ENCODE measurements at places on chromosomes 12 and 14.

DNA sequence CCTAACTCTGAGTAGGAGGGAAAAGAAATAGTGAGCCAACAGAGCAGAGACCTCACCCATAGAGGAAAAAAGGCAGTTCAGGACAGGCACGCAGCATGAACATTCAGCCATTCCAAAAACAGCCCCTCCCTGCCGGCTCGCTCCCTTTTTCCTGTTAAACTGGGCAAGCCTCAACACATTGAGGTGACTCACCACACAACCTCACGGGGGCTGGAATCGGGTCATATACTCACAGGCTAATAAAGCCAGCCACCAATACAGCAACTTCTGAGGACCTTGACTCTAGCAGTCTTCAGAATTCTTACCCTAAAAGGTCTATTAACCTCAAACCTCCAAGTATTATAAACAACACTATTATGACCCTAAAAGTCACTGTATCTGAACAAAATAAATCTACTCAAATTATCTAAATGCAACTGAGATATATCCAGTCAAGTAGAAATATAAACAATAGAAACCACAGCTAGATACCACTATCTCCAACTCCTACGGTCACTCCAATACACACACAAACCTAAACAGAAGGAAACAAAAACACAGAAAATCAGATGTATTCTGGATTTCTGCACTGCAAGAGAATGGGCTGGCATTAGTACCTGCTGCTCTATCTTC lies 6.3 kb downstream of the YBX3 start:
- DNase-seq = peak; percentile 85

DNA sequence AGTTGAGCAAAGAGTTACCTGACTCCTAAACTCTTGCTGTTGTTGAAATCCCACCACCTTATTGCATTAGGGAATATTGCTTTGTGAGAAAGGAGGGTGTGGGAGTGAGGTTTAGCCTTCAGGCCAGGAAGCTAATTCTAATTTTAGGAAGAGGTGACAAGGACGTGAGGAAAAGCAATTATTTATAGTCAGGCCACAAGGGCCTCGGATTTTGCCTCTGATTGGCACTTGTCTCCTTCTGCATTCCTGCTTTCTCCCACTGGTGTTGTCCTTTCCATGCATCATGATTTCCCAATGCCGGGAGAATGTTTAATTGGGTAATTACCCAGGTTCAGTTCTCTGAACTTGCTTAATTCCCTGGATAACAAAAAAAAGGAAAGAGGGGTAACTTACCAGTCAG lies 37.9 kb upstream of the SLC38A2 start:
- DNase-seq = no peak

DNA sequence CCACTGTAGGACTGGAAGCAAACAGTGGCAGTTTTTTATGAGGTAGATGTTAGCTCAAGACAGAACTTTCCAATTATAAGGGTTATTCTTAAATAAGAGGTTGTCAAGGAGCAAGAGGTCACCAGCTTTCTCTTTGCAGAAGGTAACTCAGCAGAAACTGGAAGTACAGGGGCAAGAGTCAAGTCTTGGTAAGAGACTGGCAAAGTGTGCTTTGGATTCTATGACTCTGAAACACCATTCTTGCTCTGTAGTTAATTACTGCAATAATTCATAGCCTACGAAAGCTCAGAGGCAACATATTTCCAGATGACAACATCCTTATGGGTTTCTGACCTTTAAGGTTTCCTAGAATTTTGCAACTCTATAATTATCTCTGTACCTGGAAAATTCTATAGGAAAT lies 51.3 kb downstream of the RMST start:
- DNase-seq = no peak

DNA sequence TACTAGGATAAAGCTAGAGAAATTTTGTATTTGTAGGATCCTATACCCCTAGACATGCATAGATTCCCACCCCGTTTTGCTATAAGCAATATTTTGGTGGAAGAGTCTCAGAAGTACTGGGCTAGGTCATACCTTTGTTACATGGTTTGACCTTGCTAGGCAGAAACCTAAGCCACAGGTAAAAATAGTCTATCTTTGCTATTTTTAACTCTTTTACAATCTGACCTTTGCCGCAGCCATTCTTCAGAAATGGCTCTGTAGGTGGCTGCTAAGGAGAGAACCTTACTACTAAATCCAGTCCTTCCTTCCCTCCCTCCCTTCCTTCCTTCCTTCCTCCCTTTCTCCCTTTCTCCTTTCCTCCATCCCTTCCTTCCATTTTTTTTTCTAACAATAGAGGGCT lies 242.9 kb upstream of the SEL1L start:
- no peak for DNase-seq

DNA sequence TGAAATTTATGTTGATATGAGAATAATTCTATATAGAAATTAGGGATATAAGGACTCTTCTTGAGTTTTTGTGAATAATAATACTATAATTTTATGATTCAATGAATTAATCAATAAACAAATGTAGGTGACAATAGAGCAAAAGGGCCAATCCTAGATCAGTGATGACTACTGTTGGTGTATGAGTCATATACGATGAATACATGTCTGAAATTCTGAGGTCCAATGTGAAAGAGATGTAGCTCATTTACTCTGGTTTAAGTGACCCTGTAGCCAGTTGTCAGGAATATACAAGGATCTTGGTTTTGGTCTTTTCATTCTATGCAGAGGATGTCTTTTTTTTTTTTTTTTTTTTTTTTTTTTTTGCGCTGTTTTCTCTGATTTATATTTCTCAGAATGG lies 72.1 kb upstream of the RTL1 start:
- no peak for DNase-seq

GRCh38 chr14:80664576-80664975 lies 277.0 kb downstream of the CEP128 start:
- DNase-seq = no peak

- no peak for DNase-seq
Observed at GRCh38 chr14:69917287-69917686, 38.1 kb downstream of the SMOC1 start.

DNA sequence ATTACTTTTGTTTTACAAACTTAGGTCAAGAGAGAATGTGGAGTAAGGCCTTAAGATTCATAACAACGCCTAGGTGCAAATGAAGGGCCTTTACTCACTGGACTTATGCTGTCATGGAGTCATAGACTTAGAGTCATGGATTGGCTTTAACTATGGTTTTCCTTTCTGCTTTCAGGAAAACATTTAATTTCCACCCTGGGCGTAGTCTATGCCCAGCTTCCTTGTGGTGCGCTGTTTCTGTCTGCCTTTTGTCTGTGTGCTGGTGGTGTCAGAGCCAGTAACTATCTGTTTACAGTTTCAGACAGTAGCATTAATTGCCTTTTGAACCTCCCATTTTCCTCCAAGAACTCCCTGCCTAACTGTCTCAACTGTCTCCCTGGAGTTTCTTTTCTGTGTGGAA lies 31.8 kb upstream of the COX6A1 start:
- no peak for DNase-seq

GRCh38 chr14:41022932-41023331 lies 583.7 kb upstream of the LRFN5 start:
- no peak for DNase-seq

GRCh38 chr12:15631007-15631715 lies 158.0 kb downstream of the EPS8 start:
- DNase-seq = no peak

GRCh38 chr12:1914114-1914911 lies 4.1 kb downstream of the CACNA2D4 start:
- DNase-seq = no peak

DNA sequence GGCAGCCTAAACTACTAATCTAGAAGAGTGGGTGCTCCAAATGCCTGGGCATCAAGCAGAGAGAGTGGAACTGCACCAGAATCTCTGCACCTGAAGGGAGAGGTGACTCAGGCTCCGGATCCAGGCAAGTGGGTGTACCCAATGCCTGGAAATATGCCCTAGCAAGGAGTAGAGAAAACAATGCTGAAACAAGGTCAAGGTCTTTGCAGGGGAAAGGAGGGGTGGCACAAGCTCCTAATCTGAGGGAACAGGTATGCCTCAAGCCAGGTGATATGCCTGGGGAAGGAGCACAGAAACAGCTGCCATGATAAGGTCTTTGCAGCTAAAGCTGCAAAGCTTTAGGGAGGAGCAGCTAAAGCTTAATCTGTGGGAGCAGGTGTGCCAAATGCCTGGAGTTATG lies 136.0 kb upstream of the KITLG start:
- no peak for DNase-seq

DNA sequence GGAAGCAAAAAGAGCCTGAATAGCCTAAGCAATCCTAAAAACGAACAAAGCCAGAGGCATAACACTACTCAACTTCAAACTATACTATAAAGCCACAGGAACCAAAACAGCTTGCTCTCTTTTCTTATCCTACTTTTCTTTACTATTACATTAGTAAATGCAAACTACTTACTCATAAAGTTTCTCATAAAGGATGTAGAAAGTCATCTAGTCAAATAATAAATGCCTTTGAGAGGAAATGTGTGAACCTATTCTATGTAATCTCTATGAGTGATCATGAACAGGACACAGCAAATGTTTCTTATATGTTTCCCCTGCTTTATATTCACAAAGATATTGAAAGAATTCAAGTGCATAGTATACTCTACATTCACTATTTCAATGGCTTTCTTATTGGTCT lies 176.9 kb upstream of the MDGA2 start:
- DNase-seq = no peak

DNA sequence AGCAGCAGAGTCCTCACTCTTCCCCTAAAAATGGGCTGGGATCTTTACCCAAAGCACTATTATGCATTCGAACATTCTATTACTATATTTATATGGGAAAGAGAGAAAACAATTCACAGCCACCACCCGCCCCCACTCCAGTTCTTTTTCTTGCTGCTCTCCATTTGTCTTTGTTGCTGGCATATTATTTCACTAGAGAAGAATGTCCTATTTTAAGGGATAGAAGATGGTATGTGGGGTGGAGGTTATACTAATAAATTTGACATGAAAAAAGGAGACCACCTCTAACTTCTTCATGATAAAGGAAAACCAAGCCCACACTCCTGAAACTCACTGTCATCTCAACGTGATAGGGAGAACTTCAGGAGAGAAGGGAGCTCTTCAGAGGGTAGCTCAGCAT lies 28.5 kb upstream of the NTF3 start:
- no peak for DNase-seq

DNA sequence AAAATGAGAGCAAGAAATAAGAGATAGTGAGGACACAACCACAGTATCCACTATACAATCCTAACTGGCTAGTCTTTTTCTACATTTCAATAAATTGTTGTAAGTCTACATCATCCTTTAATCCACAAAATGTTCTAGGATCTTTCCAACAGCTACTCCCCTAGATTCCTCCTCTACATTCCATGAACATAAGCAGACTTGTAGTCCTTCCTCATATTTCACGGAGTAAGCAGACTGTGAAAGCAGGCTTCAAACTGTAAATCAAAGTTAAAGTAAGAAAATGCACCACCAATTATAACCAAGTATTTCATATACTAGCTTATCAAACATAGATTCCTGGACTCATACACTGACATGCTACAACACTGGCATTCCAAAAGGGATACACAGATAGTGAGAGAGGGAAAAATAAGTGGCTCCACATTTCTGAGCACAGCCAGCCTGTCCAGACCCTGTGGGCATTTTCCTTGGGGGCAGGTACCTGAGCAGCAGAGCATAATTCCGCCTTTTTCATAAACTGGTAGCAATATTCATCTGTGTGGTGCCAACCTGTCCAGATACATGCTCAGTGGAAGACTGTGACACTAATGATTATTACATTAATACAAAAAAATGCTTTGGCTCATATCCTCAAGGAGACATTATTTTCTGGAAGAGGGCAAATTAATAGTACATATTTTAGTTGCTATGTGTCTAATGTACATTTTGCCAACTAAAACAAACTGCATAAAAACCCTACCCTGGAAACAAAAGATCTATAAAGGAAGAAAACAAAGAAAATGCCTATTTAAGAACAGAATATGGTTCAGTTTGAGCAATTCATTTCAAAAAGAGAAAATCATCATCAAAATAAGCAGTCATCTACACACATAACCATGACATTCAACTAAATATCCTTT lies 113.3 kb upstream of the FSCB start:
- DNase-seq = no peak

DNA sequence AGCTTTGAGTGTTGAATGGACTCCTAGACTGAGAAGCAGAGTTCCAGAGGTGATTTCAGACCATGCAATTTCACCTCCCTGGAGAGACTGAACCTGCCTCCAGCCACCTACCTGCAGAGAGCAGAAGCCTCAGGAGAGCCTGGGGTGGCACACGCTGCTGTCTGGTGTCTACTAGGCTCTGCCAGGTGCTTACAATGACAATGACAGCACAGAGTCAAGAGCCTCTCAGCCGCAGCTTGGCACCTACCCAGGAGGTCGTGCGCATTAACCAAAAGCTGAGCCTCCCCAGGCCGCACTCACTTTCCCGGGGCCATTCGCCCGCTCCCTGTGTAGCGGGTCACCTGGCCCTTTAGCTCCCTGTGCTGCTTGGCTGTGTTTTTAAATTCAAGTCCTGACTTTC lies 63.2 kb downstream of the TESC start:
- no peak for DNase-seq

- no peak for DNase-seq
Observed at GRCh38 chr12:111870216-111870615, 28.2 kb downstream of the MAPKAPK5 start.

DNA sequence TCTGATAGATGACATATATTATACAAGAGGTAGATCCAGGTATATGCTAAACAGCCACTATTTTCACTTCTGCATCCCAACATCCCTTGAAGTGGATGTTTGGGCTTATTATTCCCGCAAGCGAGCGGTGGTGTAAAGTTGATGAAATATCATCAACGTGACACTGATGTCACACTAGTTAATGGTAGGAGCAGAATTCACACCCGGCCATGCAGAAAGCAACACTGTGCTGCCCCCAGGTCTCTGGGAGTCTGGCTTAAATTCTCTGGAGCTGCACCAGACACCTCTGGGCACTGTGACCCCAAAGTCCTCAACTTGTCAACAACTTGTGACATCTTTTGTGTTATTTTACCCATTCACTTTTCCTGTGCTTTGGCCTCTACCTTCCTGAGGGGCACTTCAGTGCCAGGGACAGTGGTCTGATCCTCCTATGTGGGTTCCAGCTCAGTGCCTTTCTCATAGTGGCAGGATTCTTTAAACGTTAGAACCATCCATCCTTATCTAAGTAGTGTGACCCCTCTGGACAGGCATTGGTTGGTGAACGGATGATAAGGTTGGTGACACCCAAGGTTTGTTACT lies 952 bp downstream of the DRAM1 start:
- no peak for DNase-seq

DNA sequence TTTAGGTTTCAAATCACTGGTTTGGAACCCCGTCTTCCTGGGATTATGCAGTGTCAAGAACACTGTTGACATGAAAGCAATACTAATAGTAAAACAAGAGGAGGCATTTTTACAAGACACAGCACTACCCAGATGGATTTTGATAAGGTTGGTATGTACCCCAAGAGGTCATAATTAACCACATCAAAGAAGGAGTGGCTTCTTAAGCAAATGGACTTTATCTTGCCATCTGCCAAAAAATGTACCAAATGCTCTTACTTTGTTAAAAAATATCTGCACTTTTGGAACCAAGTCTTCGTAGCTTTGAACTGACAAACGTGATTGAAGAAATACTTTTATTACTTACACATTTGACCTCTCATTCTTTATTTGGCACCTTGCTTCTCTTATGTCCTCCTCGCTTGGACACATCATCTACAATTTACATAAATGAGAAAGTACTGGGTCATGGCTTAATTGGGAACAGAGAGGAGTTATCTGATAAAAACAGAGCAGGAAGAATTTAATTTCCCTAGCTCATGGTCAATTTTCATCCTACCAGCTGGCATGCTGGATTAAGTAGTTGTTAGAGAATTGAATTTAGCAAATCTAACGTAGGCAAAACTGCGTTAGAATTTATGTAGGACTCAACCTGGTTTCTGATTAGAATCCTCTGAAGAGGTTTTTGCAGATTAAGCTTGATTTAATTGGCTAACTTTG lies 54.5 kb upstream of the PRICKLE1 start:
- DNase-seq = no peak

- no peak for DNase-seq
Observed at GRCh38 chr12:65615118-65615517, 209.2 kb upstream of the HMGA2 start.
